ENCODE measurements at places on chromosomes 11 and 22.

GRCh38 chr22:40572976-40573375, 63.5 kb downstream of the MRTFA start:
- no peak for DNase-seq

- DNase-seq: no peak
Measured at GRCh38 chr22:19554834-19555404, 30.7 kb upstream of the CLDN5 start.

DNA sequence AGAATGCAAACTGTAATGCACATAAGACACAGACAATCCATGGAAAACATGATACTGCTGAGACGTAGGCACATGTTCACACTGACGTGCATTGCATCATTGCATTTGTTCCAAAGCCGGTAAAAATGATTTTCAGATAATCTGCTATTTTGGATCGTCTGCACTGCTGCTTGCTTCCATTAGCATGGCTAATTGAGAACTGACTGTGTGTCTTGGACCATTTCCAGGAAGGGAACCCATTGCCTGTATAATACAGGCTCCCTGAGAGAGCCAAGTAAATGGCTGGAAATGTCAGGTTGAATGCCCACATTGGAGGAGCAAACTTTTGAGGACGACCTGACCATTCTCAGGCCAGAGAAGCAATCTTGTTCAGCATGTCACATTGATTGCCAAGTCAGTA, 304.8 kb downstream of the ST3GAL4 start:
- no peak for DNase-seq

DNA sequence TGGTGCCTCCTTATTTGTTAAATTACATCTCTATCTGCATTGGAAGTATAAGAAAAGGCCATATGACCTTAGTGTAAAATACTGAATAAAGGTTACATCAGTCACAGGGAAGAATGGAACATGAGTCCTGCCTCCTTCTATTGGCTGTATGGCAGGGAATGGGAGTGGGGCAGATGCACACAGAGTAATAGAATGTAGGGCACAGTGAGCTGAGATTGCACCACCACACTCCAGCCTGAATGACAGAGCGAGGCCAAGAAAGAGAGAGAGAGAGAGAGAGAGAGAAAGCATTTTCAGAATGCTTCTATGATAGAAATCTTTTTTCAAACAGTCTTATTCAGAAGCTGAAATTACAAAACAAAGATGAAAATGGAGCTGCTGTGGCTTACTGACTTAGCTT, 58.8 kb downstream of the SLN start:
- DNase-seq: no peak

- DNase-seq: peak; percentile 72
Measured at GRCh38 chr11:65429724-65430405, 7.3 kb downstream of the NEAT1 start.

DNA sequence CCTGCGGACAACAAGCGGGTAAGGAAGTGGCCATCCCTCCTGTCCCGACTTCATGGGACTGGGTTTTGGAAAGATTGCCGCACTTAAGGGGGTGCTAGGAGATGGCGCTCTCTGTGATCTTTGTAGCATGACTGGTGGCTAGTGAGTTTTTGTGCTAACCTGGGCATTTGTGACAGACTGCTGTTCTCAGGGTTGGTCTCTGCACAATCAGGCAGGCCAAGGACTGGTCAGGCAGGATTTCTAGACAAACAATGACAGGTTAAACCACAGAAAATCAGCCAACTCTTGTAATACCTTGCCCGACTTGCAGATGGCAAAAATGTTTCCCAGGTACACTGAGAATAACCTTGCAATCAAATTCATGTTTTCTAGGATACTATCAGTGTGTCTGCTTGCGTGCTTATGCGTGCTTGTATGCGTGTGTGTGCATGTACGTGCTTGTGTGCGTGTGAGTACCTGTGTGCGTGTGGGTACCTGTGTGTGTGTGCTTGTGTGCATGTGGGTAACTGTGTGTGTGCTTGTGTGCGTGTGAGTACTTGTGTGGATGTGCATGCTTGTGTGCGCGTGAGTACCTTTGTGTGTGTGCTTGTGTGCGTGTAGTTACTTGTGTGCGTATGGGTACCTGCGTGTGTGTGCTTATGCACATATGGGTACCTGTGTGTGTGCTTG, 25.6 kb upstream of the SORL1-AS1 start:
- DNase-seq: no peak

GRCh38 chr11:130580372-130580771, 131.9 kb downstream of the ADAMTS15 start:
- DNase-seq: peak; percentile 99

DNA sequence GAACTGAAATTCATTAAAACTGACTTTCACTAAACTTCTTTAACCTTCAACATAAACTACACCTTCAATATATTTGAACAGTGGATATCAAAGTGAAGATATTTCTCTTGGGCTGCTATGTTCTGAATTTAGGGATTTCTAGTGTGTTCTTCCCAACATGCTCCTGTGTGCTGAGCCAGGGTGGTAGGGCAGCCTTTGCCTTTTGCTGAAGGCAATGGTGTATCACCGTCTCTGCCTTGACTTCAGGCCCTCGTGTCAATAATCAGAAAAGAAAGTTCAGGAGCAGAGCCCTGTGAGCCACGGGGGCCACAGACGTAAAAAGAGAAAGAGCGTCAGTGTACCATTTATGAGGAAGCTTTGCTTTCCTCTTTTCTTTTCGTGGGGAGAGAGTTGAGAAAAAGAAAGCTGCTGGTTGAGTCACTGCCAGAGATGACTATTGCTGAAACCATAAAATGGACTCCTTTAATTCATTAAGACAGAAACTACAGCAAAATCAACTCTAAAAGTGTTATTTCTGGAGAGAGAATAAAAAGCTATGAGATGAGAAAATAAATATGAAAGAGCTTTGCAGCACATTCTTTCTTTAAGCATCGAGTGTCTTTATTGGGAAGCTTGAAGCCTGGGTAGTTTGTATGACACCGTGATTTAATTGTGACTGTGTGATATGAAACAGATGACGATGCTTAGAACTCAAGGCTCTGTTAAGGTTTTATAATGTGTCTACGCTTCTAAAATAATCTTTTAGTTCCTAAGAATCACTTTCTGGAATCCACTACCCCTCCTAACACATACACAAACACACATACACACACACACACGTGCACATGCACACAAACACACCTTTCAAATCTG, 271.8 kb upstream of the MTNR1B start:
- DNase-seq: no peak

DNA sequence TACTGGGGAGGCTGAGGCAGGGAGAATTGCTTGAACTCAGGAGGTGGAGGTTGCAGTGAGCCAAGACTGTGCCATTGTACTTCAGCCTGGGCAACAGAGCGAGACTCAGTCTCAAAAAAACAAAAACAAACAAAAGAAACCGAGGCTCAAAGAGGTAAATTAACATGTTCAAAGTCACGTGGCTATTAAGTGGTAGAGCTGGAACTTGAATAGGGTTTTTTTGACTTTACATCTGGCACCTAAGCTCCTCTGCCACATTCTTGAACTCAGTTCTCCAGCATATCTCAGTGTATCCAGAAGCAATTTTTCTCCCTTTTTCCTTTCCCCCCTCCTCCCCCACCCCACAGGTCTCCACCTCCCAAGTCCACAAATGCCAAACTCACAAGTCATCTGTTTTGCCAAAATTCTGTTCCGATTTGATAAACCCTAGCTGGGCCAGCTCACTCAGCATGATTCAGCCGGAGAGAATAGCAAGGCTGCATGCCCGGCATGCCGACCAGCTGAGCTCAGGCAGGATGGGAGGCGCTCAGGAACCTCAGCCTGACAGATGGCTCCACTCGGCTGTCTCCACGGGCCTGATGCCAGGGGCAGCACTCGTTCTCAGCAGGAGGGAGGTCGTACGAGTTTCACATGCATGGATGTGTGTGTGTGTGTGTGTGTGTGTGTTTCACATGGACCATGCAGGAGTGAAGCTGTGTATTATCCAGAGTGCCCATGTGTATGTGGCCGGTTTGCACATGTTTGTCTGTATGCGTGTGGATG, 63.2 kb upstream of the RRAS2 start:
- peak; percentile 99 for DNase-seq

DNA sequence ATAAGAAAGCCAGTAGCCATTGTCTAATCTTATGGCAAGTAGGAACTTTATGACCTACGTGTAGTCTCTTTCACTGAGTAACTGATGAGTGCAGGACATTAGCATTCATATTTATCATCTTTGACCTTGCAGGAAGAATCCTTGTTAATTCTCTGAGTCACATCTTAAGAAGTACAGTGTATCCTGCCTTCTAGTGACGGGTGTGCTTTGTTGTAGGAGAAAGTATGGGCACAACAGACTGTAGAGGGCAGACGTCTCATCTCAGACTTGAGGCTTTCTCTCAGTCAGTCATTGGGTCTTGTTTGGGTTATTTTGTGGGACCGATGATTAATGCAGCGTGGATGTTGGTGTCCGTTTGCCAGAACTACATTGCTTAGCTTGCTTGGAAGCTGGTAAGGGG, 6.8 kb downstream of the RNF214 start:
- DNase-seq: peak; percentile 94

- DNase-seq: no peak
Measured at GRCh38 chr11:111376181-111376871, 2.7 kb downstream of the POU2AF1 start.

DNA sequence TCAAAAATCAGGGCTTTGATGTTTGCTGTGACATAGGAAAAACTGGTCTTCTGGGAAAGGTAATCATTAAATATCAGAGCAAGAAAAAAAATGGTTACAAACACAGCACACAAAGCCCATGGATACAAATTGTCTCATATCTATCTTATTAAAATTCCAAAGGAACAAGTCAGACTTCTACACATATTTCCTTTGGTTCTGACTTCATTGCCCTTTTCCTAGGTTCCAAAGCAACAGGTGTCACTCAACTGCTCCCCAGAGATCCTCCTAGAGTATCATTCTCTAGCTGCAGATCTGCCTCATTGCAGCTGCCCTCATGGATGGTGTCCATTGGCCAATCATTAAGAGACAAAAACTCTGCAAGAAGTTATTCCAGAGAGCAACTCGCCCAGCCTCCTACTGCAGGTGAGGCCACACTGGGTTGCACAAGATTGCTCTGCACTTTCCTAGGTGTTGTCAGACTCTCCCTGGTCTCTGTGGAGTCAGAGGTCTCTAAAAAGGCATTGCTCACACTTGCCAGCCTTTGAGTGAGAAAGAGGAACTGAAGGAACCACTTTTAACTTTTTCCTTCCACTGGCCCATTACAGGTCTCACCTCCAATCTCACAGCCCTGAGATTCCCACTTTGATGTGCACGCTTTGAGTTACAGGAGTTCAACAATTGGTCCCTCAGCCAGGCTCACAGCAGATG, 5.7 kb downstream of the DRICH1 start:
- DNase-seq: no peak

DNA sequence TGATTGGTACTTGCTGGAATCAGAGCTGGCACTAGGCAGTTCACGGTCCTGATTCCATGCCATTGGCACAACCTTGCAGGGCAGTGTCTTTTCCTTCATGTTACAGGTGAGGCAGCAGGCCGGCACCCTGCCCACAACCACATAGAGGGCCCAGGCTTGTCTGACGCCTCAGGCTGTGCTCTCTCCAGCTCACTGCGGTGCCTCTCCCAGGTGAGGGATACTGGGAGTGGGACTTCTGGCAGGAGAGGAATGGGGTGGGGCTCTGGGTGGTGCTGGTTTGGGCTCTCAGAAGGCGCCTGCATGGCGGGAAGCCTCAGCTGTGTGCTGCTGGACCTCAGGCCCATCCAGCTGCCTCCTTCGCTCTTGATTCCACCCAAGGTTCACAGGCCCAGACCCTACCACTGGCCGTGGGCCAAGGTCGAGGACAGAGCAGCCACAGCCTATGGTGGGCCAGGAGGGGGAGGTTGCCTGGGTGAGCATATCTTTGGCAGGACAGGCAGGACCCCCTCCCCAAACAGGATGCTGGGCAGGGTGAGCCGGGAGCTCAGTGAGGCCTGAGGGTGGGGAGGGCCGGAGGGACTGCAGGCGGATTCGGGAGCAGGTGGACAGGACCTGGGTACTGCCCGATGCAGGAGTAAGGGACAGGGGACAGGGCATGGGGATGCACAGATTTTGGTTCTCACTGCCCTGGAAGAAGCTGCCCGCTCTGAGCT, 7.0 kb upstream of the MPPED1 start:
- DNase-seq: no peak

GRCh38 chr11:47943721-47944586, 36.4 kb upstream of the PTPRJ start:
- DNase-seq: no peak

DNA sequence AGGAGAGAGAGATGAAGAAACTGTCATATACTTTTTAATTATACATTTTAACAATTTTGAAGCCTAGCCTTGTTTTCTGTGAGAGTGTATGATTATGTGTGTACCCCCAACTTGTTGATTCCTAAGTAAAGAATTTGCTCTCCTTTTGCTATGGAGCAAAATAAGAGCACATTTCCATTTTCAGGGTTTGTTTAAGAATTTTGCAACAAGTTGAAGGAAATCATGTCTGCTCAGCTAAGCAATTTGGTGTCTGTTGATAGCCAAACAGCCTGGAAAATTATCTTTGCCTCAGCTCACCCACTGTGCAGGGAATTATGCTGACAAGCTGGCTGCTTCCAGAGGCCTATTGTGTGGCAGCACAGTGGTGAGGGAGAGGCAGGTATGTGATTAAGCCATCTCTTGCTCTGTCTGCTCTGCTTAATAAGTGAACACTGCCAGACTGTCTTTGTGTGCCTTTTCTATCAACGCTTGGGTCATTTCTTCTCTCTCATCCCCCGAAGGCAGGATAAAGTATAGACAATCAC, 135.1 kb upstream of the TTC12 start:
- DNase-seq: no peak

DNA sequence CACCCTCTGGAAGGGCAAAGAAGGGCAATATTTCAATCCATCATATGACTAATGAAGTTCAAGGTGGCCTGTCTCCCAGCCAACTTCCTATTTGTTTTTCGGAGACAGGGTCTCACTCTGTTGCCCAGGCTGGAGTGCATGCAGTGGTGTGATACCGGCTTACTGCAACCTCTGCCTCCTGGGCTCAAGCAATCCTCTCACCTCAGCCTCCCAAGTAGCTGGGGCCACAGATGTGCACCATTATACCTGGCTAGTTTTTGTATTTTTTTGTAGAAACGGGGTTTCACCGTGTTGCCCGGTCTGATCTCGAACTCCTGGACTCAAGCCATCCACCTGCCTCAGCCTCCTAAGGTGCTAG, 13.4 kb downstream of the ABTB2 start:
- DNase-seq: no peak

- DNase-seq: peak; percentile 25
Measured at GRCh38 chr11:46336563-46337180, 10.6 kb upstream of the DGKZ start.

- no peak for DNase-seq
Measured at GRCh38 chr11:71182791-71183677, 69.3 kb downstream of the SHANK2 start.
